ENCODE measurements at places on chromosomes 3 and 15.
A peak's percentile ranks its signal among the peaks of the same experiment; 100 is the strongest.

DNA sequence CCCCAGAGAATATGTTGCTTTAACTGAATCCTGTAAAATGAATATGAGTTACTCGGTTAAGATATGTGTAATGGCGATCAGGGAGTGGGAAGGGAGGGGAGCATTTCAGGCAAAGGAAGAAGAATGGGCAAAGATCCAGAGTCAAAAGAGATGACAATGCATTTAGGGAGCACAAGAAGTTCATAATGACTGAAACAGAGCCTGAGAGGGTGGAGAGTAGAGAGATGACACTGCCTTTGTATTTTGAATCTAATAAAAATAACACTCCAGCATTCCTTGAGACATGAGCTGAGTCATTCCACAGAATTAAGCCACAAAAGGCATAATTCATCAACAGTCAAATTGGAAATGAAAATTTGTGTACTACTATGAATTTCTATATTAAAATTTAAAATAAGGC is 105.3 kb upstream of the PEX5L start:
- no peak for DNase-seq

DNA sequence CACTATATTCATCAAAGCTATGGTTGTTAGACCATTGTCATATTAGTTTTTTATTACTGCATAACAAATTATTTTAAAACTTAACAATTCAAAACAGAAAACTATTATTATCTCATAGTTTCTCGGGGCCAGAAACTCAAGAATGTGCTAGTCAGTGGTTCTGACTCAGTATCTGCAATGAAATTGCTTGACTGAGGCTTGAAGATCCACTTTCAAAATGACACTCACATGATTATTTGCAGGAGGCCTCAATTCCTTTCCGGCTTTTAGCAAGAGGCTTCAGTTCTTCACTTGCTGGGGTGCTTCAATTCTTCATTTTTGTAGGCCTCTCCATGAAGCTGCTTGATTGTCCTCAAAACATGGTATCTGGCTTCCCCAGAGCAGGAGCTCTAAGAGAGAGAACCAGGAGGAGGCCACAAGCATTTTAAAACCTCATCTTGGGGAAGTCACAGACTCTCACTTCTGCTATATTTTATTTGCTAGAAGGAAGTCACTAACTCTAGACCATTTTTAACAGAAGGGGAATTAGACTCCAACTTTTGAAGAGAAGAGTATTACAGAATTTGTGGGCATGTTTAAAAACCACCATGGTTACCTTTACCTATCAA is 383.7 kb downstream of the MFSD1 start:
- no peak for DNase-seq

- DNase-seq: no peak
Measured at GRCh38 chr15:25862071-25862471, 1.1 kb downstream of the ATP10A start.

- DNase-seq: peak; percentile 67
Measured at GRCh38 chr3:45137656-45138181, 8.5 kb downstream of the CDCP1 start.

- no peak for DNase-seq
Measured at GRCh38 chr3:132164469-132165092, 129.8 kb upstream of the CPNE4 start.

GRCh38 chr3:139074565-139075115 is 29.9 kb upstream of the PRR23C start:
- DNase-seq: no peak

DNA sequence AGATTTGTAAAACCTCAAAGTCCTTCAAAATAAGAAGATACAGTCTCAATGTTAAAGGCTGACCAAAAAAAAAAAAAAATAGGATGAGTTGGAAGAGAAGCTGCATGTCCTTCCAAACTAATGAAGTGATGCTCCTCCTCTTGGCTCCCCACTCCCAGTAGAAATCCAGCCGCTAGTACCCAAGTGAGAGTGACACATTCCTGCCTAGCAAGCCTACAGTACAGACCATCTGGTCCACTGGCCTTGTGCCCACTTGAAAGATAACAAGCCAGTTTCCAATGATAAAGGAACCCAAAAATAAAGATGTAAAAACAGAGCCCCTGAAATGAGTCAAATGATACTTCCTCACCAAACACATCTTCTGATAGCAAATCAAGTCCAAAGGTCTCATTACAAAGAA is 258.7 kb upstream of the NSMCE3 start:
- DNase-seq: no peak

DNA sequence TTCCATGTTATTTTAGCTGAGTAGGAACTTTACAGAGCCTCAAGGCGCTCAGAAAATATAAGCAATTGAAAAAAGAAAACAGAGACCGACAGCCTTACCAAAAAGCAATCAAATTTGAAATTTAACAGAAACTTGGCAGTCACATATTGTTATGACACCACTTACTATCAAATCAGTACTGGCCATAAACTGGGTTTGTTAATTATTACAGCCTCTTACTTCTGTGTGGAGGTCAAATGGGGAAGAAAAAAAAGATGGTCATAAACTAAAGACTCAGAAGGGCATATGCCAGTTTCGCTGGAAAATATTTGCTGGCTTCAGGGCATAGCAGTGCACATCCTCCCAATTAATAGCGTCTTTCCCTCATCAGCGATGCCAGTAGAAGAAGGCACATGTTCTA is 45.5 kb upstream of the SUCLG2 start:
- no peak for DNase-seq

DNA sequence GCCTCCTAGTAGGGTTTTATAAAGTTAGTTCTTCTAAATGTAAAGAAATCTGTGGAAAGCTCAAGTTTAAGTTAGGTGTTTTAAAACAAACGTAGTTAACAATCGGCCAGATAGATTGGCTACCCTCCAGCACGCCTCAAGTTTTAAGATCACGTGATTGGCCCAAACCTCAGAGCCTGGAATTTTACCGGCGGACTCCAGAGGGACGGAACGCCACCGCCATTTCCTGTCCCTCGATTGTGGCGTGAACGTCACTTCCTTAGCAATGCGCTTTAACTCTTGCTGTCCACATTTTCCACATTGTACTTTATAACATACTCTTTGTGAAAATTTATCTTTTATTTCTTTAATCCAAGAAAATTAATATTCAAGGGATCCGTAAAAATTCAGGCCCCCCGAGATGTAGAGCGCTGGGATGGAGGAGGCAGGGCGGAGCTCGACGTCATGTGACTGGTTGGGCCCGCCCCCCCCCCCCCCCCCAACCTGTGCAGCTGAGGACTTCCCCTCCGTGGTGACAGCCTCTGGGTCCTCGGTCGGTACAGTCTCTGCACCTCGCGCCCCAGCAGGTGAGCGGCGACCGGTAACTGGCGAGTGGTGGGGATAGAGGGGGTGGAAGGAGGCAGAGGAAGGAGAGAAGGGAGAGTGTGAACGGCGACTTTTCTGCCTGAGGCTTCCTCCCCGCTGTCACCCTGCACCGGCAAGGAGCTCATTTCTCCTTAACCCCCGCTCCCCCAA is at the start of gene ATP6V1A:
ATP6V1A (plus strand) TSS at position 488 of the 735 bp plus-strand sequence. CDS start 31,719 bp downstream, outside the sequence.
- DNase-seq: peak; percentile 92

DNA sequence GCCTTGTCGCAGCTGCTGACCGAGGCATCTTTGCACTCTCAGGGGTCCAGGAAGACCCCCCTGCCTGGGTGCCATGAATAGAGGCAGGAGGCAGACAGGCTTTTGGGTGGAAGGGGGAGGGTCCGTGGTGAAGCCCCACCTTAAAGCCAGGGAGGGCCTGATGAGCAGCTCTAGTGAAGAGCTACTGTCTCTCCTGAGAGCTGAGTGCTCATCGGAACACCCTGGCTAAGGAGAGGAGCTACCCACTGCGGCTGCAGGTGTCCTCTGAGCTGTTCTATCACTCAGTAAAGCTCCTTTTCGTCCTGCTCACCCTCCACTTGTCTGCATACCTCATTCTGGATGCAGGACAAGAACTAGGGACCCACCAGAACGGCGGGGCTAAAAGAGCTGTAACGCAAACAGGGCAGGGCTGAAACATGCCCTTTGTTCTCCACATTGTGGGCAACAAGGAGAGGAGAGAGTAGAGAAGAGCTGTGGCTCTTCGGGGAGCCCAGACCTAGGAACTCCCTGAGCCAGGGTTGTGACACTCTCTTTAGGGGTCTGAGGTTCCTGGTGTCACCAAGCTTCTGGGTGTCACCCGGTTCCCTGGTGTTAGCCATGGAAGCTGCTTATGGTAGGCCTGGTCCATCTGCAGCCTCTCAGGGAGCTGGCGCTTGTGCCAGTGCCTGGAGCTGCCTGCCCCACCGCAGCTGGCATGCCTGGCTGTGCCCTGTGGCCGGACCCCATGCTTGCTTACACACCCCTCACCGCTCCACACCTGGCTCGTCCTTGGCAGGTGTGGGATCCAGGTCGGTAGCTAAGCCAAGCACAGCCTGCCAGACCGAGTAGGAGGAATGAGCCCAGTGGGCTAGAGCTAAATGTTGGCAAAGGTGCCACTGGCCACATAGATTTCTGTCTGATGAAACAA is 26.2 kb upstream of the TFG start:
- no peak for DNase-seq

GRCh38 chr3:171172070-171172469 is 145.6 kb upstream of the SLC2A2 start:
- peak; percentile 21 for DNase-seq

- DNase-seq: no peak
Measured at GRCh38 chr3:30688776-30689641, 82.6 kb downstream of the TGFBR2 start.

DNA sequence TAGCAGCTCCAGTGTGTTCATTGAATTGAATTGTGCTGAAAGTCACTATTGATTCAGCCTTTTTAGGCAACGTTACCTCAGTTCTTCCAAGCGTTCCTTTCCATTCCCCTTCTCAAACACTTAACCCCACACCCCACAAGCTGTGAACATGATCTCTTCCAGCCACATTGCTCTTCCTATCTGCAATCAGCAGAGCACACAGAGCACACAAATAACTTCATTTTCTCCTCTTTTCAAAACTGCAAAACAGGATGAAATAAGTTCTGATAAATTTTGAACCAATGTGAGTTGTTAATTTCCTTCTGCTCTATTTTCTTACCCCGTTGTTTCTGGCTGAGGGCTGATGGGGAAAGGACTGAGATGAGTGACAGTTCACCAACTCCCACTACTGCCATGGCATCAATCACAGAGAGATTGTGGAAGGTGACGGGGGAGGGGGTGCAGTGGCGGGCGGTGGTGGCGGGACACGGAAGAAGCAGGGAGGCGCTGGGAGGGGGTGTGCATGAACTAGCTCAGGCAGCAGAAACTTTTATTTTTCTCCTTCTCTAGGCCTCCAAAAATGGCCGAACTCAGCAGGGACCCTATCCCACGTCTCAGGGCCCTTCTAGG is 147.2 kb downstream of the SSR3 start:
- no peak for DNase-seq

- DNase-seq: no peak
Measured at GRCh38 chr3:148023994-148024393, 614.8 kb downstream of the ZIC1 start.

- DNase-seq: no peak
Measured at GRCh38 chr3:46135475-46135874, 72.6 kb downstream of the CCR1 start.

GRCh38 chr3:71966185-71966584 is 181.2 kb upstream of the PROK2 start:
- no peak for DNase-seq

DNA sequence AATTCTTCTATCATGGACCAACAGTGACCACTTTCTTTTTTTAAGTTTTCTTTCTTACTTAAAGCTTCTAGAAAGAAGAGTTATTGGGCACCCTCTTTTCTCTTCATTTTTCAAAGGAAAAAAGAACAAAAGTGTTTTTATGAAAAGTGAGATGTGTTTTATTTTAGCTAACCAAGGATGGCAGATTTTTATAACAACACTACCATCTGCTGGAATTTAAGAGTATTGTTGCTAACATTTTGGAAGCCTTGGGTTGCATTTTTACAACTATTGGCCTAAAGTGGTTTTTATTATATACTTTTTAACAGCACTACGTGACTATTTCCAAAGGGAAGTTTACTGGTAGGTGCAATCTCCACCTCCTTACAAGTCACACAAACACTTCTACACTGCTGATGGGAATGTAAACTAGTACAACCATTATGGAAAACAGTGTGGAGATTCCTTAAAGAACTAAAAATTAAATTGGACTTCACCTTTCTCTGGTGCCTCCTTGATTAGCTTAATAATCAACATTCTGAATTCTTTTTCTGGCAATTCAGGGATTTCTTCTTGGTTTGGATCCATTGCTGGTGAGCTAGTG is 237.7 kb upstream of the AGTR1 start:
- no peak for DNase-seq

DNA sequence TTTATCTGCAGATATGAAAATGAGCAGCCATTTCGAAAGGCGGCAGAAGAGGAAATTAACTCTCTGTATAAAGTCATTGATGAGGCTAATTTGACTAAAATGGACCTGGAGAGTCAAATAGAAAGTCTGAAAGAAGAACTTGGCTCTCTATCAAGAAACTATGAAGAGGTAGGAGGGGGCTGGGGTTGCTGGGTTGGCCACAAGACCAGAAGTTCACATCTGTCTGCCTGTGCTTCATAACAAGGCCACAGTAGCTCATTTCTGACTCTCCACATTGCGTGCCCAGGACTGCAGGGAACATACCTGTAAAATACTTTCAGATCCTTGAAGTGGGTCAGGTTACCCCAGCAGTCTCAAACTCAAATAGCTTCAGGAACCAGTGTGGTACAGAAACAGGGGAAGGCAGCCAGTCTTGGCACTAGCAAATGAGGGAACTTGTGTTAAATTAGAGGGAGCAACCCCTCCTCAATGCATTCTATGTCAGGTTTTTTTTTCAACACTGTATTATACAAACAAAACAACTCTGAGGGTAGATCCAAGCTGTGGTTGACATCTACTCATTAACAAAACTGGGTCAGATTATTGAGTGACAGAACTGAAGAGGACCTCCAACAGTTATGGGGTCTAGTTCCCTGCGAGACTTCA is 48.7 kb downstream of the BFSP2 start:
- DNase-seq: no peak

DNA sequence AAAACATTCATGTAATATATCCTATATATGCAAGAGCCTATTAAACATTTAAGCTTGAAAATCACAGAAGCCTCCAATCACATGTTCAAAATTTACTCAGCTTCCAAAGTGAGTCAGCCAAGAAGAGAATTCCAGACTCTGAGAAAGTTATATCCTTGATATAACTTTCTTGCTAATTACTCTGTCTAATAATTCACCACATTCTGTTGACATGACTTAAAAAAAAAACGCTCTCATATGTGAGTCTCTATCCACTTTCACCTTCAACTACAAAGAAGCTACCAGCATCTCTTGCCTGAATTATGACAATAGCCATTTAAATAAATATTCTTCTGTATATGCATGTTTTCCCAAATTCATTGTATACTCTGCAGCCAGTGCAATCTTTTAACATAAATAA is 1116.3 kb upstream of the CADM2 start:
- no peak for DNase-seq

- DNase-seq: no peak
Measured at GRCh38 chr3:40764747-40765146, 240.0 kb downstream of the ZNF621 start.
